CD4-positive, alpha-beta T cell treated with Interleukin-1 beta for 1 hour (primary cell): ENCODE measurements at places on chromosomes 2 and 18.
A peak's percentile ranks its signal among the peaks of the same experiment; 100 is the strongest.

- DNase-seq, result peak; percentile 55
Observed at GRCh38 chr18:36095936-36096519, 28.7 kb upstream of the RPRD1A start.

DNA sequence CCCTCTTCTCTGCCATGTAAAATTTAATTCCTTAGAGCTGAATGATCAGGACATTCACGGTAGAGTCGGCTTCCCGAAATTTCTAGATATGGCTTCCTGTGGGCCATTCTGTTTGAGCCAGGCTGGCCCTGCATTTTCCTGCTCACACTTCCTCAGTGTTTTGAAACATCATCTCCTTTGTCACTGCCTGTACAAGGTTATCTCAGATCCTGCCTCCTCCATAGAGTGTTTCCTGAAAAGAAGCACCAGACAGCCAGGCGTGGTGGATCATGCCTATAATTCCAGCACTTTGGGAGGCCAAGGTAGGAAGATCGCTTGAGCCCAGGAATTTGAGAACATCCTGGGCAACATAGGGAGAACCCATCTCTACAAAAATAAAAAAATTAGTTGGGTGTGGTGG is 43.6 kb downstream of the GRHL1 start:
- no peak for DNase-seq

GRCh38 chr2:60413069-60413813 is 140.2 kb downstream of the BCL11A start:
- DNase-seq, result no peak

DNA sequence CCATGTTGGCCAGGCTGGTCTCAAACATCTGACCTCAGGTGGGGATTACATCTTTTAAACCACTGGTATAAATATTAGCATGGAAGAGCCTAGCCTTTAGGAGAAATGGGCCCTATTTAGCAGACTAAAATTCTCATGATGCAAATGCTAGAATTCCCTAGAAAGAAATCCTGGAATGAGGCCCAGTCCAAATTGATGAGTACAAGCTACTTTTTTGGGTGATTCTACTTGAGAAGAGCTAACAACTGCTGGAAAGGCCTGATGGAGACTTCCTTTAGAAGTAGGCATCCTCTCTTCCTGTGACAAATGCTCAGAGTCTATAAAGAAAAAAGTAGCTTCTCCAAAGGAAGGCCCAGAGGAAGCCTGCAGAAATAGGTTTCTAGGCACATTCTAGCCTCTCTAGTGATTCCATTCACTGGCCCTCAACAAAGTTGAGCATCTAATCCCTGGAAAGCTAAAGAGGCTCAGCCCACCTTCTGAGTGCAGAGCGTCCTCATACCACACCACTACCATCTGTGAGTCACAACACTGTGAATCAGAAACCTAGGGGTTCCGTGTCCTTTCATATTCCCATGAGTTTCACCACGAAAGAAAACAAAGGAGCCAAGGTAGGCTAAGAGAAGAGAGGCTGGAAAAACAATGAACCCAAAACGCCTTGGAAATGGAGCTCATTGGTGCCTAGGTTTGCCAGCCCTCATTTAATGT is 183.1 kb downstream of the C1D start:
- no peak for DNase-seq

GRCh38 chr2:74119339-74119738 is 28.4 kb downstream of the BOLA3 start:
- no peak for DNase-seq

DNA sequence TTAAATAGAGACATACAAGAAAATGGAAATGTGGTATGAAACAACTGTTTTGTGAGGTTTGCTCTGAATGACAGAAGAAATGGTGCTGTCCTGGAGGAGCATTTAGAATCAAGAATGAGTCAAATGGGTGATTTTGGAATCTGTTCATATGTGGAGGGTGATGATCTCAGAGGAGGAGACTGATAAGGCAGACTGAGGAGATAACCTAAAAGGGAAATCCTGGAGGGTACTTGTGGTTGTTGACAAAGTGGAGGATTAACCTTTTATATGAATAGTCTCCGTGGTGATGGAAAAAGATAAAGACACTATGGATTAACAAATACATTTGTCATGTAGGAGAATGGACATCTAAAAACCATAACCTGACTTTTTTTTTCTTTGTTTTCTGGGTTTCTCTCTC is 74.1 kb downstream of the MMADHC start:
- no peak for DNase-seq

- no peak for DNase-seq
Observed at GRCh38 chr2:57698935-57699449, 347.6 kb upstream of the VRK2 start.

- DNase-seq, result no peak
Observed at GRCh38 chr2:105609746-105610402, 134.8 kb upstream of the NCK2 start.

- DNase-seq, result no peak
Observed at GRCh38 chr18:26943906-26944305, 78.4 kb upstream of the AQP4 start.

DNA sequence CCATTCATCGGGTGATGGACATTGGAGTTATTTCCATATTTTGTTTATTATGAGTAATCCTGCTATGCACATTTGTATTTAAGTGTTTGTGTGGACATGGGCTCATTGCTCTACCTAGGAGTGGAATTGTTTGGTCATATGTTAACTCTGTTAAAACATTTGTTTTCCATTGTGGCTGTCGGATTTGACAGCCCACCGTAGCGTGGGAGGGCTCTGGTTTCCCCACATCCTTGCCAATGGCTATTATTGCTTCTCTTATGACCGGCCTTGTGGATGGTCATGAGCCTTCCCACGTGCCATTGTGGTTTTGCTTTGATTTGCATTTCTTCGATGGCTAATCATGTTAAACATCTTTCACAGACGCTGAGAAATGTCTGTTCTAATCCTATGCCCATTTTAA is 92.0 kb downstream of the ZNF236 start:
- DNase-seq, result no peak

- DNase-seq, result no peak
Observed at GRCh38 chr2:221999717-222000116, 299.1 kb downstream of the PAX3 start.

GRCh38 chr2:212667751-212668316 is 129.2 kb upstream of the ERBB4 start:
- no peak for DNase-seq

DNA sequence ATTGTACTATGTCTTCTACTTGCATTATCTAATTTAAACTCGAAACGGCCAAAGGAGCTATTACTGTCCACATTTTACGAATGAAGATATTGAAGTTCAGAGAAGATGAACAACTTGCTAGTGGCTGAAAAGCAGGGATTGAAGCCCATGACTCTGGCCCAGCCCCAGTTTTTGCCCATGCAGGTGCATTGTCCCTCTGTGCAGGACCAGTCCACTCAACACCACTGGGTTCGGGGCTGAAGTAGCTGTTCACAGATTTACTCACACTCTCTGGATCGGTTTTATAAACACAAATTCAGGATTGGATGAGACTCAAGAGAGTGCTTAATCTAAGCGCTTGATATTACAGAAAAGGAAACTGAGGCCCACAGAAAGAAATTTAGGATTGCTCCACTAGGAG is 1.4 kb upstream of the IHH start:
- no peak for DNase-seq

- DNase-seq, result no peak
Observed at GRCh38 chr2:167862296-167862695, 385.1 kb downstream of the STK39 start.

DNA sequence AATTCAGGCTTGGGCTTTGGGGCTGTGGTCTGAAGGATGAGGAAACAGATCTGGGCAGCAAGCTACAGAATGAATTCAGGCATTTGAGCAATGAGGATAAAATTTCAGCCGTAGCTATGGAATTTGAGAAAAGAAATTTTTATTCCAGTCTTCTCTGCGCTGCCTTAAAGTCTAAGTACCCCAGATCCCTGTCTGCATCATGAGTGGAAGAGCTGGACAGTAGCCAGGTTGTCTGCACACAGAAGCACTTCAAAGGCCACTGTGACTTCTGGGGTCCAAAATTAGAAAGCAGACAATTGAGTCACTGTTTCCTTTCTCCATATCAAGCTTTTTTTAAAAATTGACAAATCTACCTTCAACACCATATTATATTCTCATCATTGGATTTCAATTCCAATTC is 787.6 kb upstream of the GCFC2 start:
- no peak for DNase-seq

GRCh38 chr2:213089438-213089837 is 62.0 kb downstream of the IKZF2 start:
- no peak for DNase-seq
